Stimulated activated CD8-positive, alpha-beta memory T cell treated with anti-CD3 and anti-CD28 coated beads, Interleukin-7, amount 100 ng/mL, for 1 hour (primary cell): ENCODE measurements at places on chromosomes 11 and 22.

- no peak for DNase-seq
These were observed 35.5 kb downstream of the POLR3H start for GRCh38 chr22:41508770-41509170.

- DNase-seq = no peak
These were observed 1.6 kb downstream of the LRRN4CL start for GRCh38 chr11:62687508-62688396.

- no peak for DNase-seq
These were observed 30.8 kb upstream of the SNX19 start for GRCh38 chr11:130947058-130947457.

GRCh38 chr11:118098996-118099837 lies 12.5 kb upstream of the SMIM35 start:
- no peak for DNase-seq

DNA sequence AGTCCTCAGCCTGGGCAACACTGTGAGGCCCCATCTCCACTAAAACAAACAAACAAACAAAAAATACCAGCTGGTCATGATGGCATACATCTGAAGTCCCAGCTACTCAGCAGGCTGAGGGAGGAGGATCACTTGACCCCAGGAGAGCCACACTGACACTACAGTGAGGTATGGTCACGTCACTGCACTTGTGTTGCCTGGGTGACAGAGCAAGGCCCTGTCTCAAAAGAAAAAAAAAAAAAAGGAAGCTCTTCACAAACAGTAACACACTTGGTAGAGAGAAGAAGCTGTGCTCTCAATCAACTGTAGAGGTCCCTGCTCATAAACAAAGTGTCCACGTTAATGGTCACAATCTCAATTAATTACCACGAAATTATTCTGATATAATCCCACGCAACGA lies 401.6 kb upstream of the CCDC90B start:
- DNase-seq = no peak

DNA sequence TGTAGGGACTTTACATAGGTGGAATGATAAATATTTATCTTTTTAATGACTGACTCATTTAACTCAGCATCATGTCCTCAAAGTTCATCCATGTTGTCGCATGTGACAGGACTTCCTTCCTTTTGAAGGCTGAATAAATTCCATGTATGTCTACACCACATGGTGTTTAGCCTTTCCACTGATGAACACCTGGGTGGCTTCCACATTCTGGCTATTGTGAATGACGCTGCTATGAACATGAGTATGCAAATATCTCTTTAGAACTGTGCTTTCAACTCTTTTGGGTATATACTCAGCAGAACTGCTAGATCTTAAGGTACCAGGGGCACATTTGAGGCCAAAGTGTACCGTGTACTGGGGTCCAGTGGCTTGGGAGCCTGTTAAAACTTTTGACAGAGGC lies 24.1 kb downstream of the LARGE1 start:
- no peak for DNase-seq

GRCh38 chr22:31278626-31279326 lies 13.5 kb downstream of the PIK3IP1 start:
- DNase-seq = no peak

DNA sequence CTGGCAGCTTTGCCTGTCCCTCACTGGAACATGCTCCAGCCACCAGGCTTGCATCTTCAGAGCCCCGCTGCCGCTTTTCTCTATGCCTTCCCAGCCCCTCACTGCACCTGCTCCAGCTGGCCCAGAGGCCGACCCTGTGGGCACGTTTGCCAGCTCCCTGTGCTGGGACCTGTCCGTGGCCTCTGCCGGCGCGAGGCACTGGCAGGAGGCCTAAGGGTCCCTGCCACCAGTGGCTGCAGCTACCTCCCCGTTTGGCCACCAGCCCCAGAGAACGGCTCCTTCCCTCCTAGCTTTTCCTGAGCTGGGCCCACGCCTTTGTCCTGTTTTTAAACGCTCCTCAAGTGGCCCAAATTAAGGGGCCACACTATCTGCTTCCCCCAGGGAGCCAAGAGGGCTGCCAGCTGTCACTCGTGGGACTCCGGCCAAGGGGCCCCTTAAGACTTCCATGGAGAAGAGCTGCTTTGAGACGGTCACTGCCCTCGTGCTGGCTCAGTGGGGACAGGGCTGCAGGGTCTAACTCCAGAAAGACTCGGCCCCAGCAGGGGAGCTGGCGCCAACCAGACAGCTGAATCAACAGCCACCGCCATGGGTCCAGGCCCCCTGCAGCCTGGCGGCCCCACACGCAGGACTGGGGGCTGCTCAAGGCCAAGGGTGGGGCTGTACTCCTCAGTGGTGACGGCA lies 24.6 kb upstream of the WNT7B start:
- no peak for DNase-seq

DNA sequence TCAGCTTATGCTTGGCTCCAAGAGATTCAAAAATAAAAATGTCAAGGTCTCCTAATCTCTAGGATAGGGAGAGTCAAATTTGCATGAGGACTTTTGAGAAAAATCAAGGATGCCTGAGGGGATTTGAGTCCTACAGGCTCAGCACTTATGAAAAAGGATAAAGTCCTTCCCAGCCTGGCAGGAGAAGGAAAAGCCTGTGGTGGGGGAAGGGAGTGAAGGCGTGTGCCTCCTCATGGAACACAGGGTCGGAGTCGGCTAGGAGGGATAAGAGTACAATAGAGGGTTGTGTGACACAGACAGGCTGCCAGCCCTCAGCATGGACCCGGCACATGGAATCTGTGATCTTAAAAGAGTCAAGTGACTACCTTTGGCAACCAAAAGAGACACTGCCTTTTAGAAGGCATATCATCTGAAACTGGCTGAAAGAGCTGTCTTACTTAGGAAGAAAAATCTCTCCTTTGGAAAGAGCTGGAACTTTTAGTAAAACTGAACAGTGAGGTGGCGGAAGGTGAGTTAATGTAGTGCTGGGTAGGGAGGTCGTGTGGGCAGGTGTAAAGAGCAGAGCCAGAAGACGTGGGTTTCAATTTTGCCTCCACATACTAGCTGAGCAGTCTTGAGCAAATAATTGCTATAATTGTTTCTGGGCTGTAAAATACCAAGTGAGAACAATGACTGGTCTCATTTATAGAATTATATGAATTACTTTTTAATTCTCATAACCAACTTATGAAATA lies 58.8 kb upstream of the RDX start:
- DNase-seq = no peak

DNA sequence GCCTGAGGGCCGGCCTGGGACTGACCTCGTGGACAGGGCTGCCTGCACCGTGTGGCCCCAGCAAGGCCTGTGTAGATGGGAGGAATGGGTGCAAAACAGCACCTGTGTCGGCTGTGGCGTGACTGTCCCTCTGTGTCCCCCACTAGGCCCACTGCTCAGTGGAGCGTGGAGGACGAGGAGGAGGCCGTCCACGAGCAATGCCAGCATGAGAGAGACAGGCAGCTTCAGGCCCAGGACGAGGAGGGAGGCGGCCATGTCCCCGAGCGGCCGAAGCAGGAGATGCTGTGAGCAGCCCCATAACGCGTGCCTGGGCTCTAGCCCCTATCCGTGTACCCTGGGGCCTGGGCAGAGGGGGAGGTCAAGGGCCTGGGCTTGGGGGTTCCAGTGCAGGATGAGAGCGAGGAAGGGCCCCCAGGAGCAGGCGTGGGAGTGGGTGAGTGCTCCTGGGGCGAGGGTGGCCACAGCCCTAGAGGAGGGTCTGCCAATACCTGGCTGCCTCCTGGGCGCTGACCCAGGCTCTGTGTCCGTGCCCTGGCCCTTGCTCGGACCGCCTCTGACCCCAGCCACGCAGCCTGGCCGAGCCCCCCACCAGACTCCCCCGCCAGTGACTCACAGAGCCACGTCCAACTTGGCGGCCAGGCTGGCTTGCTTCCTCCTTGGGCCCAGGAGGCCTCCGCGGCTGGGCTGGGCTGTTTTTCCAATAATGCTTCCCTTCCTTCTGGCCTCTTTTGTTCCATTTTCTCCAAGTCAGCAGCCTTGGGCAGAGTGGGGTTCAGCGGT lies 11.6 kb downstream of the PRR33 start:
- no peak for DNase-seq

- no peak for DNase-seq
These were observed 2.8 kb upstream of the DBX1 start for GRCh38 chr11:20162824-20163782.

DNA sequence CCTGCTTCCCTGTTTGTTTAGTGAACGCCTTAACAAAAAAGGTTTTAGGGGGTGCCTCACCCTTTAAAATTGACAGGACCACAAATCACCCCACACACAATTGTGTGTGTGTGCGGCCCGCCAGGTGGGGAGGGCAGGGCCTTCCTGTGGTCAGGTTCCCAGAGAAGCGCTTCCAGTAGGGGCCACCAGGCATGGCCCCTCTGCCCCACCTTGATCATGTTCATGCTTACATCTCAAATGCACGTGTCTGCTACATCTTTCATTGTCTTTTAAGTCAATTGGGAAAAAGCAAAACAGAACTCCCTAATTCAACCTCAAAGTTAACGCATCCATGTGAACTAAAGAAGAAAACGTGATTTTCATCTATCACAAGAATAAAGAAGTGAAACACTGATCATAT lies 1335.3 kb downstream of the TBC1D22A start:
- no peak for DNase-seq

DNA sequence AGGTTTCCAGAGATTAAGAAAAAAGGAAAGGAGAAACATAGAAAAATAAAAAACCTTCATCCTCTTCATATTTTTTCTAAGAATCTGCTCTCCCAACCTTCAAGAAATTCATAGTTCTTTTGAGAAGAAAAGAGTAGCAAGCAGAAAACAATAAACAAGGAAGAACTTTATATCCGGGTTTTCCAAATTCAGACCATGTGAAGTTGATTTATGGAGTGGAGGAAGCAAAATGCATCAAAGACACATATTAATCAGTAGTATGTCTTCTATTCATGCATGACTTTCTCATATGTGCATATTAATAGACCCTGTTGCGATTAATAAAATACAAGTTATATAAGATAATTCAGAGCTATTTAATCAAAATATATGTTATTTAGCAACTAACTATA lies 20.5 kb upstream of the CTSC start:
- no peak for DNase-seq

DNA sequence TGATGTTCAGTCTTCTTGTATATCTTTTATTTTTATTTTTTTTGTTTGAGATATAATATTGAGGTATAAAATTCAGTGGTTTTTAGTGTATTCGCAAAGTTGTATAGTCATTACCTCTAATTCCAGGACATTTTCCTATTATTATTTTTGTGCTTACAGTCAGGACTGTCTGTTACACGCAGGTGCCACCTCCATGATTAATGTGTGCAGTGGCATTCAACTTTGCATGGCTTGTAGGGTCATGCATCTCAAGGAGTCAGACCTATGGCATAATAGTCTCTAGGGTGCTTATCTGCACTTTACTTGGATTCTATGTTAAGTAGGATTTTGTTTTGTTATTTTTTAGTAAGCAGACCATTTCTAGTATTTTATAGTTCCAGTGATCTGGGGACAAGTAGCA lies 1.0 kb downstream of the CTR9 start:
- DNase-seq = no peak

DNA sequence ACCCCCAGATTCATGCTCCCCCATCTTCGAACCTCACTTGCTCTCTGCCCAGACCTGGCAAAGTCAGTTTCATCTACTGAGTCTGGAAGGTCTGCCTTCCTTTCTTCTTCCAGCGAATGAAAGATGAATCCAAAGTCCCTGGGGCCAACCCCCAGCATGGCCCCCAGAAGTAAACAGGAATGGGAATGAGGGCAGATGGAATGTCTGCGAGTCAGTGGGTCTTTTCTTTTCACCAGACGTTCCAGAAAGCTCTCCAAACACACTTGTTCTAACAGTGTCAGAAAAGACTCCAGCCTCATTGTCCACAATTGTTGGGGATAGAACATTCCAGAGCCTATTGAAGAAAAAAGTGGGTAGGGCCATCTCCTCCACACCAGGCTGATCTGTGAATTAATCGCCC lies 28.6 kb downstream of the RIBC2 start:
- DNase-seq = no peak

DNA sequence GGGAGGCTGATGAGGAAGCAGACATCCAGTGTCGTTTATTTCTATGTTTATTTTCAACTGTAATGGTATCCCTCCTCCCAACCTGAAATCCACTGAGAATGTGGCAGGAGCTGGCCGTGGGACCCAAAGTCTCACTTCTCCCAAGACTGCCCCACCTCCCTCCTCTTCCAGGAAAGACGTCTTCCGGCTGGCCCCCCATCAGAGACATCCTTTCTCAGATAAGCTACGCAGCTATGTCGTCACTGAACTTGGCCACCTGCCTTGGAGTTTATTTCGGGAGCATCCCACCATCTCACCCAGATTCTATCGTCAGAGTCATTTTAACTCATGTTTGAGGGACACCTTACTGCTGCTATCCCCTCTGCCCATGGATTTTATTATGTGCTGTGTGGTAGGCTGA lies 13.9 kb downstream of the TMEM184B start:
- DNase-seq = no peak

- peak; percentile 79 for DNase-seq
These were observed at the start of gene TIMM10 for GRCh38 chr11:57530596-57531507. Gene TIMM10, minus strand, starts transcription at chr11:57530754. Its CDS starts 565 bp downstream, at chr11:57530189.

DNA sequence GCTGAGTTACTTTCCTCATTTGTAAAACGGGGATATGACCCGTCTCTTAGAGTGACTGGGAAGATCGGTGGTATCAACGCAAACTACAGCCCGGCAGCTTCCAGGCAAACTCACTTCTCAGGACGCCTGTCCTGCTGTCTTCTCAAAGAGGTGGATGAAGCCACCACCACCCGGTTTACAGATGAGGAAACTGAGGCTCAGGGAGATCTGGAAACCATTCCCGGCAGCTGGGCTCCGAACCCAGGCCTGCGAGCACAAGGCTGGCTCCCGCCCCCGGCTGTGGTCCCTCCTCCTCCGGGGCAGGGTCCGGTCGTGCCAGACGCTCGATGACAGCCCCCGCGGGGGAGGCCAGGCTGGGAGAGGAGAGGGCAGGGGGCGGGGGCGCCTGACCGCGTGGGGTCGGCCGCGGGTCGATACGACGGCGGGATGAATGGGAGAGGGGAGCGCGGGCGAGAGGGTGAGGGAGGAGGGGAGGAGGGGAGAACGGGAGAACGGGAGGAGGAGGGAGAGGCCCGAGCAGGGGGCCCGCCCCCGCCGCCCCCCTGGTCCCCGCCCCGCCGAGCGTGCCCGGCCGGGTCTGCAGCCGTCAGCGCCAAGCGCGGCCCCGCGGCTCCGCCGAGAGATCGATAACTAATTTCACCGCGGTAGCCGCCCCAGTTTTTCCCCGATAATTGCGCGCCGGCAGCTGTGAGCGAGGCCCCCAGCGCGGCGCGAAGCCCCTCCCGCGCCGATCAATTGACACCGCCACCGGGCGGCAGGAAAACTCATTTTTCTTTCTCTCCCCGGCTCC lies 14.0 kb downstream of the IGLL1 start:
- no peak for DNase-seq

- no peak for DNase-seq
These were observed 28.4 kb upstream of the RBFOX2 start for GRCh38 chr22:36056980-36057379.

DNA sequence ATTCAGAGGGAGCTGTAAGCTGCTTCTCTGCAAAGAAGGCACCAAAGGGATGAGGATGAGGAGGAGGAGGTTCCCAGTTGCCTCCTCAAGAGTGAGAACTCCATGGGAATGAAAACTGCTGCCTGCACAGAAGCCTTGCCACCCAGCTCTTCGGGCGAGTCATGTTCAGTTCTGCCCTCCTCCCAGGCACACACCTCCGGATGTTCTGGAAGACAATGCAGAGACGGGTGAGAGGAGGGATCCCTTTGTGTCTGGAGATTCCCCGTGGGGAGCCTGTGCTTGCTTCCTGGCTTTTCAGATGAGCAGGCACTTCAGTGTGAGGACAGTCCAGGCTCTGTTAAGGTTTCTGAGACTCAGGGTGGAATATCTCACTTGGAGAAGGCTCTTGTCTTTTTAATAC lies 295.6 kb downstream of the DDX10 start:
- DNase-seq = no peak
